ENCODE measurements at places on chromosomes 4 and X.

GRCh38 chr4:101981756-101982155 lies 191.2 kb downstream of the BANK1 start:
- DNase-seq: no peak

- no peak for DNase-seq
These were observed 28.2 kb upstream of the TCEAL4 start for GRCh38 chrX:103556963-103557612.

GRCh38 chr4:7050481-7051143 lies 7.4 kb downstream of the TADA2B start:
- DNase-seq: no peak

- DNase-seq: no peak
These were observed 93.6 kb downstream of the GPR143 start for GRCh38 chrX:9671998-9672397.

DNA sequence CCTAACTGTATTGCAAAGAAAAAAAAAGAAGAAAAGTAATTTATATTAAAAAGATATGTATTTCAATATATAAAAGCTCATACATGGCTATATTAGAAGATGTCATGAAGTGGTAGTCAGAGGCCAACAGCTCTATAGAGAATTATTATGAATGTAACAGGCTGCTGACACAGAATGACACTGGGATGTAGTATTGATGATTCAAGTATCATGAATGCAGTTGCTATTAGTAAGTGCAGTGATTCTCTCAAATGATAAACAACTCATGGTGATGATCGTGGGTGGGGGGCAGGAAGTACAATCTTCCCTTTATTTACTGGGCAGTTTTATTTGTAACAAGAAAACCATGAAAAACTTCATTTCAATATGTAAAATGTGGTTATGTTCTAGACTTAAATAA lies 124.6 kb downstream of the COL4A6 start:
- no peak for DNase-seq

- peak; percentile 68 for DNase-seq
These were observed 600 bp downstream of the BEX4 start for GRCh38 chrX:103215425-103215991.

GRCh38 chr4:70749313-70749712 lies 27.5 kb downstream of the RUFY3 start:
- no peak for DNase-seq

DNA sequence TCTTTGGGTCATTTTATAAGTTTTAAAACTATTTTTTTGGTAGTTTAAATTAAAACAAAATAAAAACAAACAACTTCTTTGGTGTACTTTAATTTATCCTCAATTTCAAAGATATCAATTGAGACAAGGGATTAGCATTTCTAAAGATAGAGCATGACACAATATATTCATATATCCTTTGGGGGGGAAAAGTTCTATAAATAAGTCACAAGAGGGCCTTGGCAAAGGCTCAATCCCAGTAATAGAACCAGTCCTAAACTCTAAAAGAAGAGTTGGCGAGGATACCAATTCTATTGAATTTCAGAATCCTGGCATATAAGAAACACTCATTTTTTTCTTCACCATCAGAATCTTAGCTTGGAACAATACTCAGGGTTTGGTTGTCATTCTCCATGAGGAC lies 89.7 kb downstream of the COL4A6 start:
- DNase-seq: no peak

DNA sequence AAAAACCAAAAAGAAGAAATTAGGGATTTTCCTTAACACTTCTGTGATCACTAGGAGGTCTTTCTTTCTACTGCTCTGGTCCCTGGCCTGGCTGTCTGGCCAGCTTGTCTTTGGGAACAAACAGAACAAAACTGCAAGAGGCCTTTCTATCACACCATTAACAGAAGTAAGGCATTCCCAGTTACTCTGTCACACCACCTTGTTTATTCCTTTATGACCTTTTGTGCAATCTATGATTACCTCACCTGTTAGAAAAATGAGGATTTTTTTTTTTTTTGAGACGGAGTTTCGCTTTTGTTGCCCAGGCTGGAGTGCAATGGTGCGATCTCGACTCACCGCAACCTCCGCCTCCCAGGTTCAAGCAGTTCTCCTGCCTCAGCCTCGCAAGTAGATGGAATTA lies 3.0 kb downstream of the METAP1 start:
- DNase-seq: no peak

- DNase-seq: no peak
These were observed 49.3 kb downstream of the NPNT start for GRCh38 chr4:105944540-105944939.

- DNase-seq: no peak
These were observed 71.0 kb downstream of the COQ2 start for GRCh38 chr4:83213640-83214039.

GRCh38 chr4:92885632-92886031 lies 581.9 kb downstream of the GRID2 start:
- DNase-seq: no peak

GRCh38 chr4:16713696-16714095 lies 184.7 kb downstream of the LDB2 start:
- no peak for DNase-seq

GRCh38 chr4:24675721-24676389 lies 91.5 kb upstream of the DHX15 start:
- DNase-seq: no peak

GRCh38 chr4:86957215-86957614 lies 22.4 kb downstream of the AFF1 start:
- DNase-seq: no peak

DNA sequence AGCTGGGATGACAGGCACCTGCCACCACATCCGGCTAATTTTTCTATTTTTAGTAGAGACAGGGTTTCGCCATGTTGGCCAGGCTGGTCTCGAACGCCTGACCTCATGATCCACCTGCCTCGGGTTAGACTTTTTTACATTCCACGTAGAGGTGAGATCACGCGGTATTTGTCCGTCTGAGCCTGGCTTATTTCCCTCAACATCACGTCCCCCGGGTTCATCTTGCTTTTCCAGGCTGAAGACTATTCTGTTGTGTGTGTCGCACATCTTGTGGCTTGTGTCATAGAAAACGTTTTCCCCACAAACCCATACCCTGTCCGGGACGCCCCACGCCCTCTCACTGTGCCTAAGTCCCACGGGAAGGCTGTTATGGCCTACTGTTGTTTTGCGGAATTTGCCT lies 185.3 kb downstream of the CRLF2 start:
- DNase-seq: no peak

DNA sequence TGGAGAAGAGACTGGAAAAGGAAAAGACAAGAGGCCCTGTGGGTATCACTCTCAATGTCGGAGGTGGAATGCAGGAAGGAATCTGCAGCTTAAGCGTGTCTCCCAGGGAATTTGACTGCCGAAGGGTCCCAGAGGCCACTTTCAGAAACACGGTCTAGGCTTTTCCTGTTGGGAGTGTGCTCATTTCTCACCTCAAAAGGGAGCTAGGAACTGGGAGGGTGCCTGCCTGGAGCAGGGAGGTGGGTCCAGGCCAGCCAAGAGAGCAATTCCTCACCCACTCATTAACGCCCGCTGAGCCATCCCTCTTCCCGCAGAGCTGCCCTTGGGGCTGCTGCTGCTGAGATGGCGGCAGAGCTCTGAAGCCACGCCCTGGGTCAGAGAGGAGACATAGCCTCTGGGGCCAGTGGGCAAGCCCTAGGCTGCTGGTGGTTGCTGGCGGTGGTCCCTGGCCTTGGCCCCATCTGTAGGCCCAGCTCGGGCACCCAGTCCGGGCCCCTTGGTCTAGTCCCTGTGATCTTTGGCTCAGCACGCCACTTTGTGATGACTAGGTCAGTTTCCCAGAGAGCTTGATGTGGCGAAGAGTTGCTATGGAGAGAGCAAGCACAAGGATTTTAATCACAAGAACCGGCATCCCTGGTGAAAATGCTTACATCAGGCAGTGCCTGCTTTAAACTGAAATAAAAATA lies 4.1 kb downstream of the ZNF185 start:
- no peak for DNase-seq

DNA sequence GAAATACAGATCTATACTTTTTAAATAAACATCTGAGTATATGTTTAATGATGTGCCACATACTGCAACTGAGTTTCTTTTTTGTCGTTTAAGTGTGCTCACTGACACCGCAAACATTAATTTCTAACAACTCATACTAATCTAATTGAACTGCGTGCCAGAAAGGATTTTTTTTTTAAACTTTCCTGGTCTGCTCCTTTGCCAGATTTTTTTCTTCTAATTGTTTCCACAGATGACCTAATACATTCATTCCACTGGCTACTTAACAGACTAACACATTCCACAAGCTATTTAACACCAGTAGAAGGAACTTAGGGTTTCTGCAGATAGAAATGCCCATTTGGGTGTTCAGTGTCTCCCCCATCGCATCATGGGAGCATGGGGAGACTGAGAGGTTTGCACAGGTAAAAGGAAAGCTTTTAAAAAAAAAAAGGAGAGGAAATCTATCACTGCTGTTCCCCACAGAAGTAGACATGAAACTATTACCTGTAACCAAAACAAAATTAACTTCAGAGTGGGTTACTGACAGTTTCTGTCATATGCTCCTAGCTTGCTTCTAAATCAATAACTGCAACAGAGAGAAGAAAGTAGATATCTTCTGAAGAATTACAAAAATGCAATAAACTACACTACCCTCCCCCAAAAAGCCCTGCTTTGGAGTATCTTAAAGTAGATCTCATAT lies 31.6 kb downstream of the SH3KBP1 start:
- DNase-seq: no peak

- no peak for DNase-seq
These were observed 7.8 kb downstream of the SERTM2 start for GRCh38 chrX:111519215-111519614.

DNA sequence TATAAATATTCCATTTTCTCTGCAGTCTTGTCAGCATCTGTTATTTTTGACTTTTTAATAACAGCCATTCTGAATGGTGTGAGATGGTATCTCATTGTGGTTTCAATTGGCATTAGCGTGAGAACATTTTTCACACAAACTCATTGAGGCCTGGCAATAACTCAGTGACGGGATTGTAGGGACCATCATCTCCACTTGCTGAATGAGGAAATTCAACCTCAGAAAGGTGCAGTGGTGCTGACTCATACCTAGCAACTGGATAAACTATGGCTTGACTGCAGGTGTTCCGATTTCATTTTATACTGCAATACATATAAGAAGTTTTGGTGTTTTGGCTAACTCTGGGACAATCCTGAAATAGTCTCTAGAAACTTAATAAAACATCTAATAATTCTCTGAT lies 88.3 kb upstream of the DDIT4L start:
- DNase-seq: no peak

DNA sequence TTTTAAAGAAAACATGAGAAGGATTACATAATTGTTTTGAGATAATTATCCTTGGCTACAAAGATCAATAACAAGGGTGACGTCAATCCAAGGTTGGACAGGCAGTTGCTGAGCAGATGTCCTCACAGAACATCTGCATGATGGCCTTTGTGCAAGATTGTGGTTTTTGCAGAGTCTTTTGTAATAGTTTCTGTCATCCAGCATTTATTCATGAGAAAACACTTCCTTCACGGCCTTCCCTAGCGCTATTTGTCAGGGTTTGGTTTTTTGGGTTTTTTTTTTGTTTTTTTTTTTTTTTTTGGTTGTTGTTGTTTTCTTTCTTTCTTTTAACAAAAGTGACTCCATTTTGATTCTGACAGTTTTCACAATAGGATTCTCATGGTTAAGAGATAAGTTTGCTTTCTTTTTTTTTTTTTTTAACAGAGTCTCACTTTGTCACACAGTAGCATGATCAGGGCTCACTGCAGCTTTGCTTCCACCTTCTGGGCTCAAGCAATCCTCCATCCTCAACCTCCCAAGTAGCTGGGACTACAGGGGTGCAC lies 31.5 kb upstream of the ELF2 start:
- no peak for DNase-seq

- DNase-seq: no peak
These were observed 349.9 kb downstream of the FBXW7 start for GRCh38 chr4:152185786-152186550.

DNA sequence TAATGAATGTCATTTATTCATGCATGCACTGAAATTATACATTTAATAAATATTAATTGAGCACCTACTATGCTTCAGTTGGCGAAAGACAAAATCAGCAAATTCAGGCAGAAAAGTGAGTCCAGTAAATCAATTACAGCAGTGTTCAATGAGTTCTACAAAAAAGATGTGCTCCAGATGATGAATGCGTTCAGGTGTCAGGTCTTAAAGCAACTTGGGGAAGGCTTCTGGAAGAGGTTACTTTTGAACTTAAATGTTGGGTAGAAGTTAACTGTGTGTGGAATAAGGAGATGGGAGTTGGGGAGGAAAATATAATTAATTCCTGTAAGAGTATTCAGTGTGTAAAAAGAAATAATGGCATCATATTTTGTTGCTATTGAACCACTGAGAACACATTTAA lies 79.0 kb downstream of the SLC7A11 start:
- no peak for DNase-seq

DNA sequence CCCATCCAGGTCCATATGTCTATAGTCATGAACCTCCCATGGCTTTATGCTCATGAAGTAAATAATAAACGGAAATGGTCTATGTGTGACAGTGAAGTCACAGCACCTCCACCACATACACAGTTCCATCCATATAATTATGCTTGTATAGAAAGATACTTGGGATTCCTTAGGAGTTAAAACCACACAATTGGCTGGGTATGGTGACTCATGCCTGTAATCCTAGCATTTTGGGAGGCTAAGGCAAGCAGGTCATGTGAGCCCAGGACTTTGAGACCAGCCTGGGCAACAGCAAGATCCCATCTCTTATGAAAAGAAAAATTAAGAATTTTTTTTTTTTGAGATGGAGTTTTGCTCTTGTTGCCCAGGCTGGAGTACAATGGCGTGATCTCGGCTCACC lies 55.6 kb upstream of the RBM47 start:
- DNase-seq: no peak

DNA sequence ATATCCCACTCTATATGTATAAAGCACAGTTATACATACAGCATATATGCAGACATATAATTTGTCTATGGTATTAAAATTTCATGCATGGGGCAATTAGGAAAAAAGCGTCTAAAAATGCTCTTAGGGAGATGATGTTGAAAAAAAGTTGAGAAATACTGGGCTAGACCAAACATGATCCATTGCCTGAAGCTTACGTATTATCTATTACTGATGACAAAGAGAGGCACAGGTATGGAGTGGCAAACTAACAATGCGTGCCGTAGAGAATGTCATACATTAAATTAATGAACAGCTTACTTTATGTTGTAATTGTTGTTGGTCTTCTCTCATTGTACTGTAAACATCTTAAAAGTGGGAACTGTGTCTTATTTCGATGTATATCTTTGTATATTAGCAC lies 13.9 kb downstream of the RHOH start:
- no peak for DNase-seq

- DNase-seq: no peak
These were observed 57.8 kb downstream of the JAKMIP1 start for GRCh38 chr4:6142511-6142910.

DNA sequence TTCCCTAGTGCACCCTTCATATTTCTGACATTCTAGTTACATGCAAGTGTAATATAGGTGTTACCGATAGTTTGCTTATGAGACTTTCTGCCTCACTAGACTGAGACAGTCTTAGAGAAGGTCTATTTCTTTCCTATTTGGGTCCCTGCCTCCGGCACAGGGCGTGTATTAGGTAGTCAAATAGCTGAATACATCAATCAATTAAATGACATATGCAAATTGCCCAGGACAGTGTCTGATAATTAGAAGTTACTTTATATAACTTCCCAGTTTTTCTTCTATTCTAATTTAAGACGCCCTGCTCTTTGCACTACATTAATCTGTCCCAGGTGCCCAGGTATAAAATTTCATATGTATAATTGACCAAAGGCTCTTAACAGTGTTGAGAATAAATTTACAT lies 264.2 kb downstream of the RAB28 start:
- no peak for DNase-seq

- no peak for DNase-seq
These were observed 1.8 kb downstream of the TBC1D1 start for GRCh38 chr4:37892641-37893040.
